ENCODE measurements at places on chromosomes 3 and 15. TPM values are rescaled to one million over a fixed set of nuclear protein-coding genes. Genes with fewer than 3 reads are reported as not detected.

DNA sequence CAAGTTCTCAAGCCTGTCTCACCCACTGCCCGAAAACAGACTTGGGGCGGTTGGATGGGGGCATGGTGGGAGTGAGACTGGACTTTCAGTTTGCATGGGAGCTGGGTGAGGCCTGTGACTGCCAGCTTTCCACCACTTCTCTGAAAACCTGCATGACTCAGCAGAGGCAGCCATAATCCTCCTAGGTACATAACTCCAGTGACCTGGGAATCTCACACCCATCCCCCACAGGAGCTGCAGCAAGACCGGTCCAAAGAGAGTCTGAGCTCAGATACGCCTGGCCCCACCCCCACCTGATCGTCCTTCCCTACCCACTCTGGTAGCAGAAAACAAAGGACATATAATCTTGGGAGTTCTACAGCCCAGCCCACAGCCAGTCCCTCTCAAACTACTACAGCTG is 107.2 kb downstream of the NSMCE3 start:
- DNase-seq, result no peak

- no peak for DNase-seq
Measured at GRCh38 chr3:171115667-171116066, 89.1 kb upstream of the SLC2A2 start.

GRCh38 chr3:31892916-31893573 is 88.0 kb downstream of the OSBPL10 start:
- DNase-seq, result no peak

DNA sequence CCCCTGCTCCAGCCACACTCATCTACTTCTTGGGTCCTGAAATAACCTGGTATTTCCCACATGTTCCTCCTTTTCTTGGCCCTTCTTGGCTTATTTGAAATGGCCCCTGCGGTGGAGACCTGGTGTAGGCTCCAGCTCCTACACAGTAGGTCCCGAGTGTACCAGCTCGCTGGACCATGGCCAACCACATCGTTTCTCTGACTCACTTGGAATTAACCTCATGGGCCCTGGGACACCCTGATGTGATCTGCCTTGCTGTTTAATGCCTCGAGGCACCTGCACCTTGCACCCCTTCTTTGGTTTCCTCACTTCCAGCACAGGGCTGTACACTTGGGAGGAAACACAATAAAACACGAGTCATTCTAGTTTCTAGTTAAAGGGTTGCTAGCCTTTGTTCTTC is 60.3 kb downstream of the FEM1B start:
- DNase-seq, result no peak

The SMAD6 gene
- total RNA-seq, result 1.3 TPM

The EBLN2 gene
- 0.54 TPM for total RNA-seq
